HCT116 (cell line): ENCODE measurements at places on chromosomes 12 and 14. TPM values are rescaled to one million over a fixed set of nuclear protein-coding genes. Genes with fewer than 3 reads are reported as not detected.

- no peaks in the 10 kb centered on the region for H3K27me3 ChIP-seq
- H3K4me3 ChIP-seq, result no peak overlapping the region
- H3K36me3 ChIP-seq, result no peaks in the 10 kb centered on the region
- H3K4me1 ChIP-seq, result no peaks in the 10 kb centered on the region
Observed at GRCh38 chr12:43066471-43066870, 476.9 kb upstream of the PRICKLE1 start.

GRCh38 chr12:30874455-30875321 is 51.9 kb upstream of the TSPAN11 start:
- H3K4me3 ChIP-seq, result no peak overlapping the region
- H3K27ac ChIP-seq, result no peak overlapping the region
- no peaks in the 10 kb centered on the region for H3K4me1 ChIP-seq

Gene NKX2-1
- total RNA-seq, result 0.84 TPM

DNA sequence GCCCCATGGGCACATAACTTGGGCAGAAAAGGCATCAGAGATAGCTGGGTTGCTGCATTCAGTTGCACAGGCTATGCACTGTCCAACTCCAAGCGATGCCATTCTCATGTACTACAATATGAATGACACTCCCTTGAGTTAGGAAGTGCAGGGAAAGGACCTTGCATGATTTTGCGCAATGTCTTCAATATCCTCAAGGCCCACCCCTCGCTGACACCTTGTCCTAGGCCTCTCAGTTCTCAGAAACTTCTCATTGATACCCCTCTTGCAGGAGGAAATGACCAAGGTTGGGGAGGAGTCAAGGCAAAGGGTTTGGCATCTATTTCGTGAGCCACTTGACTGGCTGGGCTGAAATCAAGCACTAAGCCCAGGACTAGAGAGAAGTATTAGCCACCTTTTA is 70.4 kb downstream of the ARL6IP4 start:
- H3K4me3 ChIP-seq, result no peak overlapping the region
- no peaks in the 10 kb centered on the region for H3K36me3 ChIP-seq
- H3K4me1 ChIP-seq, result peaks cover 14% of the 10 kb centered on the region
- H3K27me3 ChIP-seq, result no peaks in the 10 kb centered on the region

GRCh38 chr14:93789228-93790130 is 1.2 kb upstream of the PRIMA1 start:
- peak overlapping the region; percentile 39 for H3K4me3 ChIP-seq
- DNase-seq, result no peak
- no peak overlapping the region; the same call in 1 of the 2 replicates for H3K27ac ChIP-seq
- no peaks in the 10 kb centered on the region for H3K36me3 ChIP-seq
- H3K4me1 ChIP-seq, result peaks cover 15% of the 10 kb centered on the region

Gene SOCS2
- 15.2 TPM for total RNA-seq

- H3K27ac ChIP-seq, result no peak overlapping the region
- no peaks in the 10 kb centered on the region for H3K27me3 ChIP-seq
- DNase-seq, result no peak
Observed at GRCh38 chr14:87457720-87458119, 535.3 kb downstream of the GALC start.

DNA sequence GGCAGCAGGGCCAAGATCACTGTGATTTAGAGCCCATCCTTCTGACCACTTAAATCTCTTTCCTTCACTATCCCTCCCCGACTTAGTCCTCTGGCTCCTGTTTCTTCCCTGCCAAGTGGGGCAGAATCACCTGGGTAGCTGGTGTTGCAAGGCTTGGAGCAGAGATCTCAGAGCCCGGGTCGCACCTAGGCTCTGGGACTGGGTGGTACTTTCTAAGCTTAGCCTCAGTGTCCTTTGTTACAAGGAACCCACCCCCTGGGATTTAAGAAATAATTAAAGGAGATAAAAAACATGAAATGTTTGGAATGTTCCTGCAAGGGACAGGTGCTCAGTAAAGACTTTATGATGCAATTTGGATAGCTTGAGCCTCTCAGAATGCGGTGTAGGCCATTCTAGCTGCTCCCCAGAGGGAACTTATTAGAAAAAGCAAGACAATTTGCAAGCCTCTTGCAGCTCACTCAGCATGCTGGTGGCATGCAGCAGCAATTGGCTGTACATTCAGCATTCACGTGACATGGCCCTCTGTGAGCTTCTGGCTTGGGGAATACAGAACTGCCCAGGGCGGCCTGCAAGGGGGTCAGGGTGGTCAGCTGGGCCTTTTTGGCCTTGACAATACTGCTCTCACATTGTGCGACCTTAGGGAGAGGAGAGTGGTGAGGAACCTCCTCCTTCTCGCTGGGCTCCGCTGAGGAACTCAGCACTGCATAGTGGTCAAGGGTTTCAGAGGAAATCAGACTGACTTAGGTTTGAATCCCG is 16.8 kb downstream of the C14orf132 start:
- no peak overlapping the region for H3K4me3 ChIP-seq
- H3K36me3 ChIP-seq, result no peaks in the 10 kb centered on the region
- no peak overlapping the region for H3K27ac ChIP-seq
- no peaks in the 10 kb centered on the region for H3K4me1 ChIP-seq
- no peaks in the 10 kb centered on the region for H3K27me3 ChIP-seq

Gene CARMIL3
- 0.71 TPM for total RNA-seq

DNA sequence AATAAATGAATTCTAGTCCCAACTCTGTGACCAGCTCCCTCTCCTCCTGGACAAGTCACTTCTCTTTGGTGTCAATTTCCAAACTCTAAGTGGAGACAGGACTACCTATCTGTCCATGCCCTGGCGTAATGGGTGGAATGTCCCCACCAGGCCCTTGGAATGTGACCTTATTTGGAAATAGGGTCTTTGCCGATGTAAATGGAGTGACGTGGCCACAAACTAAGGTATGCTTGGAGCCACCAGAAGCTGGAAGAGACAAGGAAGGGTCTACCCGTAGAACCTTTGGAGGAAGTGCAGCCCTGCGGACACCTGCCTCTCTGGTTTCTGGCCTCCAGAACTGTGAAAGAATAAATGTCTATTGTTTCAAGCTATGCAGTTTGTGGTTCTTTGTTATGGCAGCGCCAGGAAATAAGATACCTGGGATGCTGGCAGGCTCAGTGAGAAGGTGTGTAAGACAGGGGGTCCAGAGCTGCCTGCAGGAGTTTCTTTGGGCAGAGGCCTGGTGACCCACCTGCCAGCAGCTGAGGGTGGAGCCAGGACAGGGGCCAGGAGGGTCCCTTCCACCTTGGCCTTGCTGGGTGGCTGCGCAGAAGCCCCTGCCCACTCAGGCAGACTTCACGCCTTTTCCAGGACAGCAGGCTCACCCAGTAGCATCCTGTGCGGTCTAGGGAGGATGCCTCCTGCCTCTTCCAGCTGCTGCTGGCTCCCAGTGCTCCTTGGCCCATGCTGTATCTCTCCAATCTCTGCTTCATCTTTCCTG is 45.8 kb downstream of the ARL6IP4 start:
- DNase-seq, result no peak
- no peaks in the 10 kb centered on the region for H3K36me3 ChIP-seq
- H3K4me3 ChIP-seq, result no peak overlapping the region
- no peaks in the 10 kb centered on the region for H3K27me3 ChIP-seq
- H3K4me1 ChIP-seq, result no peaks in the 10 kb centered on the region

Gene CCDC197
- total RNA-seq, result not detected

GRCh38 chr12:10847744-10848143 is 1.5 kb downstream of the PRR4 start:
- no peaks in the 10 kb centered on the region for H3K36me3 ChIP-seq
- H3K27me3 ChIP-seq, result no peaks in the 10 kb centered on the region
- no peak for DNase-seq
- no peak overlapping the region for H3K4me3 ChIP-seq
- H3K4me1 ChIP-seq, result peaks cover 9% of the 10 kb centered on the region; the same call in 1 of the 2 replicates

- H3K27me3 ChIP-seq, result no peaks in the 10 kb centered on the region
- no peaks in the 10 kb centered on the region for H3K36me3 ChIP-seq
- no peak for DNase-seq
- H3K4me1 ChIP-seq, result no peaks in the 10 kb centered on the region
Observed at GRCh38 chr14:33232031-33232430, 293.4 kb downstream of the NPAS3 start.

DNA sequence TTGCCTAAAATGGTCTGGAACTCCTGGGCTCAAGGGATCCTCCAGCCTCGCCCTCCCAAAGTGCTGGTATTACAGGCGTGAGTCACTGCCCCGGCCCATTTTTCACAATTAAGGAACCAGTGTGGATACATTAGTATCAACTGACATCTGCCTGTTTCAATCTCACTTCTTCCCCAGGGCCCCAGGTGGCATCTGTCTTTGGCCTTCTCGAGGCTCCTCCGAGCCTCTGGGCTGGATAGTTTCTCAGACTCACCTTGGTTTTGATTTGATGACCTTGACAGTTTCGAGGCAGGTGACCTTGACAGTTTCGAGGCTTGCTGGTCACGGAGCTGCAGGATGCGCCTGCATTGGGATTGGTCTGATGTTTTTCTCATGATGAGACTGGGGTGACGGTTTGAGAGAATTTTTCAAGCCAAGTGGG is 41.0 kb upstream of the NCOR2 start:
- H3K27ac ChIP-seq, result peak overlapping the region; percentile 48
- H3K4me3 ChIP-seq, result peak overlapping the region; percentile 26
- no peaks in the 10 kb centered on the region for H3K36me3 ChIP-seq
- no peak for DNase-seq

DNA sequence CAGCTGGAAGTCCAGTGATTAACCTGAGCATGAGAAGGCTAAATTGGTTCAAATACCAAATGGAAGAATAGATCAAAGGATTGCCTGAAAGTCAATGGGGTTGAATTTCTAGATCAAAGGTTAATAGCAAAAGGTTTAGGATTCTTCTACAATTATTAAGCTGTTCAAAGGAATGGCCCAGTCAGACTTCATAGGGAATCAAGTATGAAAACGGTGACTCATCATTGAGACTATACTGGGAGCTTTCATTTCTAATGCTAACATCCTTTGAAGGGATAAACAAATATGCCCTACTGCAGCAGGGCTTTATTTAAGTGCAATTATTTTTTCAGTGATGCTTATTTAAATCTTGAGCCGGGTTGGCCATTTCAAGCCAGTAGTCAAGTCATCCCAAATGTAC is 152.8 kb downstream of the RIMBP2 start:
- H3K27me3 ChIP-seq, result no peaks in the 10 kb centered on the region; the same call in 1 of the 2 replicates
- no peaks in the 10 kb centered on the region; the same call in 1 of the 2 replicates for H3K4me1 ChIP-seq
- H3K4me3 ChIP-seq, result no peak overlapping the region
- DNase-seq, result no peak

Gene MUCL1
- total RNA-seq, result not detected

GRCh38 chr12:726281-727140 is 25.9 kb upstream of the WNK1 start:
- no peaks in the 10 kb centered on the region for H3K27me3 ChIP-seq
- no peak overlapping the region for H3K4me3 ChIP-seq
- H3K4me1 ChIP-seq, result peaks cover 6% of the 10 kb centered on the region; the same call in 1 of the 2 replicates
- no peaks in the 10 kb centered on the region for H3K36me3 ChIP-seq
- H3K27ac ChIP-seq, result no peak overlapping the region

Gene TAS2R10
- 0.81 TPM for total RNA-seq

GRCh38 chr12:63079791-63080502 is 71.1 kb downstream of the AVPR1A start:
- no peaks in the 10 kb centered on the region for H3K36me3 ChIP-seq
- no peak overlapping the region for H3K27ac ChIP-seq
- H3K27me3 ChIP-seq, result no peaks in the 10 kb centered on the region

GRCh38 chr12:106985479-106985878 is 1.5 kb downstream of the MTERF2 start:
- H3K27me3 ChIP-seq, result no peaks in the 10 kb centered on the region
- no peak for DNase-seq
- no peak overlapping the region for H3K4me3 ChIP-seq
- peaks cover 5% of the 10 kb centered on the region; the same call in 1 of the 2 replicates for H3K36me3 ChIP-seq
- peaks cover 8% of the 10 kb centered on the region; the same call in 1 of the 2 replicates for H3K4me1 ChIP-seq

DNA sequence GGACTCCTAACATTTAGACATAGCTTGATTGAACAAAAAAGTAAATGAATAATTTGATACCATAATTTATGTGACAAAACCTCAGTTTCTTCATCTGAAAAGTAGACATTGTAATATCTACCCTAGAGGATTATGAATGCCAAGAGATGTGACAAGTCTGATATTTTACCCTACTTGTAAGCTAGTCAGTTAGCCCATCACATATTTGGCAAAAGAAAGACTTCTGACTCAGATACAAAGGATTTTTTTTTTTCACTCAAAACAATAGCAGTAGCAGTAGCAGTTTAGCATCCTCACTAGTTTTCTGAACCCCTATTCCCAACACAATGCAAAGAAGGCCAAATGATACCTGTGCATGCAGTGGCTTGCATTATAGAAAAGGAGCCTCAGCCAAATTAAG is 377.3 kb upstream of the E2F7 start:
- H3K4me1 ChIP-seq, result no peaks in the 10 kb centered on the region
- H3K27ac ChIP-seq, result no peak overlapping the region
- H3K27me3 ChIP-seq, result no peaks in the 10 kb centered on the region
- no peaks in the 10 kb centered on the region for H3K36me3 ChIP-seq
- no peak overlapping the region for H3K4me3 ChIP-seq

- peaks cover 6% of the 10 kb centered on the region; the same call in 1 of the 2 replicates for H3K4me1 ChIP-seq
- H3K36me3 ChIP-seq, result no peaks in the 10 kb centered on the region
- no peaks in the 10 kb centered on the region for H3K27me3 ChIP-seq
- H3K27ac ChIP-seq, result no peak overlapping the region
- H3K4me3 ChIP-seq, result no peak overlapping the region
Observed at GRCh38 chr12:49227713-49228112, 37.2 kb upstream of the TUBA1C start.

DNA sequence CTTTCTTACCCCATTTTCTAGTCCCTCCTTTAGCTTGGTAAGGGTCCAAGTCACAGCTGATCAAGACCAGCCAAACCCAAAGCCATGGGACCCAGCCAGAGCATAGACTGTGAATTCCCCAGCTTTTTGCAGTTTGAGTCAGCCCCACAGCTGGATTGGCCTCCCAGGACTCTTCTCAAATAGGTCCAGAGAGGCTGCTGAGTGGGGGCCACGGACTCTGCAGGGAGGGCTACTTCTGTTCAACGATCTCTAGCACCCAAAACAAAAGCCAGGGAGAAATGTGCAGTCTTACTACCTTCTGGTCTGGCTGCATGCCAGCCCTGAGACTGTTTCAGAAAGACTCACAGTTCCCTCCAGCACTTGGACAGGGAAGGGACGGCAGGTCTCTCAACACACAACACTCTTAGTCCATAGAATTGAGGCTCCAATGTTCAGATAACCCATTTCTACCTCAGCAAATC is 1.6 kb downstream of the VDR start:
- H3K4me3 ChIP-seq, result peak overlapping the region; percentile 39
- H3K27ac ChIP-seq, result peak overlapping the region; percentile 48; the same call in 1 of the 2 replicates
- DNase-seq, result no peak
- H3K36me3 ChIP-seq, result no peaks in the 10 kb centered on the region
- peaks cover 51% of the 10 kb centered on the region for H3K4me1 ChIP-seq

DNA sequence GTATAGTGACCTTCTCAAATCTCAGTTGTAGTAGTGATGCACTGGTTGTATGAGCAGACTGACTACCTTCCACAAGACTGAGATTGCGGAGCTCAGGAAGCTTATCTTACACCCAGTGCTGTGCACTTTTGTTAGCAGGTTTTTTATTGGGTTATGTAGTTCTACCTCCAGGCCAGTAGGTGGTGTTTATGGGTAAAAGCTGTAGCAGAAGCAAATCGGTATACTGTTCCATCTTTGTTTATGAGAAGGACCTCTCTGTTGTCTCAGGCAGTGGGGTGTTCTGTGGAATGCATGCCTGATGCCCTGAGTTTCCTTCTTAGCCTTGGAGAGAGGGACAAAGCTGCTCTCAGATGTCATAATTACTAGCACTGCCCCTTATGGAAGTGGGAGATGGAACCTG is 217.8 kb downstream of the LRFN5 start:
- no peak overlapping the region for H3K4me3 ChIP-seq
- no peak overlapping the region for H3K27ac ChIP-seq
- no peaks in the 10 kb centered on the region for H3K4me1 ChIP-seq
- DNase-seq, result no peak
- H3K36me3 ChIP-seq, result no peaks in the 10 kb centered on the region

GRCh38 chr12:127083008-127083949 is 1183.7 kb upstream of the TMEM132C start:
- peak; percentile 54 for DNase-seq
- H3K27me3 ChIP-seq, result no peaks in the 10 kb centered on the region
- H3K4me1 ChIP-seq, result peaks cover 13% of the 10 kb centered on the region
